ENCODE measurements at places on chromosomes 4 and X.

- DNase-seq, result no peak
Observed at GRCh38 chrX:52078131-52078530, 9.1 kb upstream of the MAGED4B start.

- no peak for DNase-seq
Observed at GRCh38 chrX:115047181-115047580, 29.8 kb upstream of the IL13RA2 start.

GRCh38 chrX:78759081-78759480 lies 11.6 kb downstream of the LPAR4 start:
- DNase-seq, result no peak

GRCh38 chr4:181662383-181662782 lies 580.8 kb upstream of the TENM3 start:
- DNase-seq, result no peak

DNA sequence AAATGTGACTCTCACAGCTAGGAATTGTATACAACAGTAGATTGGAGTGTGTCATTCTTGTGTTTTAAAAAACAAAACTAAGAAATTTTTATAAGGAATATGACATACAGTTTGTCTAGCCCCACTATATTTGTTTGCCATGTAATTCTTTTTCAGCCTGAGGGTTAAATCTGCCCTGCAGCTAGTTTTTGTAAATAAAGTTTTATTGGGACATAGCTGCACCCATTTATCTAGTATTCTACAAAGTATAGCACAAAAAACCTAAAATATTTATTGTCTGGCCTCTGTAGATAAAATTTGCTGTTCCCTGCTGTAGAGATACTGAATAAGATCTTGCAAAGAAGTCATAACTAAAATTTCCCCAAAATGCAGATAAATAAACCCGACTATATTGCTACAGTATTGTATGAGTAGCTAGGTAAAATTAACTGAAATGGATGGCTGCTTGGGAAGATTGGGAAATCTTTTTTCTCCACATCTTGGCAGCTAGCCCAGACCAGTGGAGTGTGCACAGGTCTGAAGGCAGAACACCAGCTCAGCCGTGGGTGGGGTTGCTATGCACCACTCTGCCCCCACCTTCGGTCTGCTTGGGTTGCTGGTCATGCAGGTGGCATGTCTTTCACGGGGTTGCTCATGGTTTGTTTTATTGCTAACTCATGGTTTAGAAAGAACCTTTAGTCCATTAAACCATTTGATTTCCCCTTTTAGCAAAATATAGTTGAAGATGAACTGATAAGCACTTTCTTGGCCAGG lies 127.9 kb downstream of the KLHL8 start:
- no peak for DNase-seq

DNA sequence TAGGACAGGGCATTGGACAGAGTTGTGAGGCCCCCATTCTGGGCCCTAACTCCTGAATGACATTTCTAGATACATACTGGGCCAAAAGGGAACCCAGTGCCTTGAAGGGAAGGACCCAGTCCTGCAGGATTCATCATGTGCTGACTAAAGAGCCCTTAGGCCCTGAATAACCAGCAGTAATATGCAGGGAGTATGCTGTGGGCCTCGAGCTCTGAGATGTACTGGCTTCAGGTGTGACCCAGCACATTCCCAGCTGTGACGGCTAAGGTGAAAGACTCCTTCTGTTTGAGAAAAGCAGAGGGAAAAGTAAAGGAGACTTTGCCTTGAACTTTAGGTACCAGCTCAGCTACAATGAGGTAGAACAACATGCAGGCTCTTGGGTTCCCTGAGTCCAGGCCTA lies 138.2 kb upstream of the HUWE1 start:
- no peak for DNase-seq

GRCh38 chr4:140790765-140791164 lies 34.6 kb upstream of the TBC1D9 start:
- peak; percentile 20 for DNase-seq

DNA sequence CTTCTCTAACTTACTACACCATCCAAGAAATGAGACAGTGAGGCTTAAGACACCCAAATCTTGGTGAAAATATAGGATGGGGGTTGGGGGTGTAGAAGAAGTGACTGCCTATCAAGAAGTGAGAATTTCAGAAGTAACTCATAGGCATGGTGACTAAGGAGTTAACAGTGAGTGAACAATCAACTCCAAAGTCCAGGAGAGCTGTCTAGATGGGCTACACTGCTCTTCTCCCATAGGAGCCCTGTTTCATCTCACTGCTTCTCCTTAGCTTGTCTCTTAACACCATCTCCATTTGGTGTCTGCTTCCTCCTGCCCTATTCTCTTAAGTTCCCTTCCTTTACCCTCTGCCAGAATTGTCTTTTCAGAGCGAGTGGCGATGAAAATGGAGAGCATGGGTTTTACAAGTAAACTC lies 22.7 kb downstream of the FABP2 start:
- DNase-seq, result peak; percentile 12

DNA sequence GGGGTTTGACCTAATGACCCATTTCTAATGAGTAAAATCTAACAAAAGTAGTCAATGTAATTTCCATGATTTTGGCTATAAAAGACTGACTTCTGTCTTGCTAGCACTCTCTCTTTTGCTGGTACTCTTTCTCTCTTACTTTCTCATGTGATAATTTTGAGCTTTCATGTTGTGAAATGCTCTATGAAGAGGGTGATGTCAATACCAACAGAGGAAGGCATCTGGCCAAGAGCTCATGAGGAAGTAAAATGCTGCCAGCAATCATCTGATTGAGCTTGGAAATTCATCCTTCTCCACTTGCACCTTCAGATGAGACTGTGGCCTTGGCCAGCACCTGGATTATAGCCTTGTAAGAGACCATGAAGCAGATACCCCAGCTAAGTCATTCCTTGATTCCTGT lies 347.7 kb downstream of the HS3ST1 start:
- no peak for DNase-seq

DNA sequence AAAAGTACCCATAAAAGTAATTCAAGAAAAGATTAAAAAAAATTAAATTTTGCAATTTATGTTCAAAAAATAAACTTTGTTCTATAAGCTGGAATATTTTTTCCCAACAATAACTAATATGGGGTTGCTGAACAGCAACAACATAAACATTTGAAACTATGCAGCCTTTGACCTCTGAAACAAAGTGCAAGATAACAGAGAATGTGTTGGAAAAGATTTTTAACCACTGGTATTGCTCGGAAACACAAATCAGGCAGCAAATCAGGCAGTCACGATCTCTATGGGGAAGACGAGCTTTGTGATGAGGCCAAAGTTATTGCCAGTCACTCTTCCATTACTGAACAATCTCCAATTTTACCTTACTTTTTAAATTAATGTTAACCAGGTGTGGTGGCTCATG lies 332.1 kb downstream of the PABPC4L start:
- no peak for DNase-seq

- DNase-seq, result no peak
Observed at GRCh38 chrX:104318330-104319009, 63.7 kb upstream of the ESX1 start.

GRCh38 chr4:140876615-140877364 lies 120.6 kb upstream of the TBC1D9 start:
- no peak for DNase-seq

- DNase-seq, result no peak
Observed at GRCh38 chrX:114584983-114585842, 1.3 kb downstream of the HTR2C start.

GRCh38 chr4:78058591-78059523 lies 1.7 kb downstream of the FRAS1 start:
- no peak for DNase-seq

- DNase-seq, result no peak
Observed at GRCh38 chrX:93637591-93637990, 35.8 kb downstream of the NAP1L3 start.

DNA sequence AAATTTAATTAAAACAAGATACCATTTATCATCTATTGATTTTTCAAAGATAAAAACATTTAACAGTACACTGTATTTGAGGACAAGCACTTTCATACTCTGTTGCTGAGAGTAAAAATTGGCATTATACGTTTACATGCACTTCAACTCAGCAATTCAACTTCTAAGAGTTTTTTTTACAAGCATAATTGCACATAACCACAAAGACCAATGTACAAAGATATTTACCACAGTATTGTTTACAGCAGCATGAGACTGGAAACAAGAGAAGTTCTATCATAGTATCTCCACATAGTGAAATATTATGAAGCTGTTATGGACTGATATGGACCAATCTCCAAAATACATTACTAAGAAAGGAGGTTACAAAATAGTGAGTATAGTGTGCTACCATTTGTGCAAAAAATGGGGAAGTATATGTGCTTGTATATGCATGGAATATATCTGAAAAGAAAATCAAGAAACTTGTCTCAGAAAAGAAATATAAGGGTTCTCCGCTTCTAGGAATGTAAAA lies 10.9 kb downstream of the GAB3 start:
- DNase-seq, result no peak

- no peak for DNase-seq
Observed at GRCh38 chrX:26722666-26723428, 506.9 kb downstream of the MAGEB5 start.

- DNase-seq, result peak; percentile 16
Observed at GRCh38 chr4:15653864-15654592, 1.1 kb downstream of the FBXL5 start.

- DNase-seq, result no peak
Observed at GRCh38 chrX:138931212-138931611, 219.7 kb upstream of the FGF13 start.

DNA sequence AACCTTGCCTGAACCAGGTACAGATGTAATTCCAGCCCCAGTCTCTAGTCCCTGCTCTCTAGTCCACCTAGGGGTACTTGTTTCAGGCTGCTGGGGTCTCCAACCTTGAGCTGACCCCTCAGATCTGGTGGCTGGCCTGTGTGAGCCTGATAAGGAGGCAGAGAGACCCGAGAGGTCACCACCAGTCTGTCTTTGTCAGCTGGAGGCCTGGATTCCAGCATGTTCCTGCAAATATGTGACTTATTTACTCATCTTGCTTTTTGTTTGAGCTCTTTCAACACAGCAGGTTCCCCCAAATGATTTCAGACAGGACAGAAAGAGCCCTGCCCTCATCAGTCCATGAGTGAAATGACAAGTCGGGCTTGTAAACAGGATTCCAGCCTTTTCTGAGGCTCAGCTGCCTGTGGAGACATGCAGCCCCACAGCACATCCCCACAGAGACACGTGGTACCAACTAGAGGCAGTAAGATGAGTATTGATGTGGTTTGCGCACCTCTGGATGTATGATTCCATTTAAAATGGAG lies 37.5 kb upstream of the STK26 start:
- DNase-seq, result peak; percentile 11

GRCh38 chrX:153755136-153755535 lies 8.9 kb upstream of the PLXNB3 start:
- no peak for DNase-seq

DNA sequence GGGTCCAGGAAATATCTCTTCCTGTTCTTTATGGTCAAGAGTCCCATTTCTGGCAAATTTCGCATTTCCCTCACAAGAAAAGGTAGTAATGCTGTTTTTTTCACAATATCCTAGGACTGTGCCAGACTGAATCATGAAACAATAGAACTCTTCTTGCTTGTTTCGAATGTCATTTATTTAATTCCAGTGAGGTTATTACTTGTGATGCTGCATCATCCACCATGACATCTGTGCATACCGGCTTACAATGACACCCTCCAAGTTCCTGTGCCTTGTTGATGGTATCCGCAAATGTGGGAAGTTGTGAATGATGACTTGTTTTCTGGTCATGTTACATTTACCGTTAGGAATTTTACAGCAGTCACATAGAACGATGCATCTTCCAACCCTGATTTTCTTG lies 42.9 kb upstream of the SPRY1 start:
- DNase-seq, result no peak

- DNase-seq, result no peak
Observed at GRCh38 chrX:37349221-37350033, at the start of gene PRRG1. TSS of gene PRRG1 (plus strand) at chrX:37349364. CDS start at chrX:37406250, 56,886 bp downstream.
